ENCODE measurements at places on chromosomes 7 and 10. TPM values are rescaled to one million over a fixed set of nuclear protein-coding genes. Genes with fewer than 3 reads are reported as not detected.

DNA sequence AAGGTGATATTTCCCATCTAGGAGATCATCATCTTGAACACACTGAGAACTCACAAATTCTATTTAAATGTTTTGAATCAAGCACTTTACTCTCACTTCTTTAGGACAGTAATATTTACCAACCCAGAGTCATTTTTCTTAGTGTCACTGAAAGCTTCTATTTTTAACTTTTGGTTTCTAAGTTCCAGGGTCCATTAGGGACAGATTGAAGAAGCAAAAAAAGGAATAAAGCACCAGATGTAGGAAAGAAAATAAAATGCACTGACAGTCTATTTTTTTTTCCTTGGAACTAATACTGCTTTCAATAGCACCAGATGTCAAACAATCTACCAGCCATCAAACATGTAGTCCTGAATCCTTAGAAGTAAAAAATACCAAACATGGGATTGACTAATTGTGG lies 526.7 kb upstream of the LRRN3 start:
- H3K27me3 ChIP-seq: no peaks in the 10 kb centered on the region
- no peak overlapping the region for H3K27ac ChIP-seq
- no peaks in the 10 kb centered on the region for H3K4me1 ChIP-seq
- H3K4me3 ChIP-seq: no peak overlapping the region

- no peaks in the 10 kb centered on the region for H3K36me3 ChIP-seq
- H3K27ac ChIP-seq: no peak overlapping the region
- no peaks in the 10 kb centered on the region for H3K4me1 ChIP-seq
These were observed 136.5 kb downstream of the JCAD start for GRCh38 chr10:29922892-29923291.

Gene ATRNL1
- total RNA-seq: 7.1 TPM

- H3K4me1 ChIP-seq: no peaks in the 10 kb centered on the region
- no peak overlapping the region for H3K4me3 ChIP-seq
- H3K27me3 ChIP-seq: no peaks in the 10 kb centered on the region
- peak; percentile 62 for DNase-seq
- H3K36me3 ChIP-seq: peaks cover 2% of the 10 kb centered on the region
- no peak overlapping the region for H3K27ac ChIP-seq
These were observed 40.4 kb upstream of the BPGM start for GRCh38 chr7:134605978-134606923.

GRCh38 chr10:55500931-55501559 lies 700.0 kb upstream of the PCDH15 start:
- no peaks in the 10 kb centered on the region for H3K4me1 ChIP-seq
- no peaks in the 10 kb centered on the region for H3K27me3 ChIP-seq
- H3K36me3 ChIP-seq: no peaks in the 10 kb centered on the region
- no peak for DNase-seq

Gene ZMIZ1
- total RNA-seq: 36.6 TPM

Measured in psoas muscle (tissue), 8 donors.